ENCODE measurements at places on chromosomes 4 and X.

GRCh38 chr4:113064244-113064643 lies 14.8 kb downstream of the ANK2 start:
- DNase-seq: no peak

- no peak for DNase-seq
Measured at GRCh38 chr4:39495446-39496213, 31.6 kb downstream of the UGDH start.

DNA sequence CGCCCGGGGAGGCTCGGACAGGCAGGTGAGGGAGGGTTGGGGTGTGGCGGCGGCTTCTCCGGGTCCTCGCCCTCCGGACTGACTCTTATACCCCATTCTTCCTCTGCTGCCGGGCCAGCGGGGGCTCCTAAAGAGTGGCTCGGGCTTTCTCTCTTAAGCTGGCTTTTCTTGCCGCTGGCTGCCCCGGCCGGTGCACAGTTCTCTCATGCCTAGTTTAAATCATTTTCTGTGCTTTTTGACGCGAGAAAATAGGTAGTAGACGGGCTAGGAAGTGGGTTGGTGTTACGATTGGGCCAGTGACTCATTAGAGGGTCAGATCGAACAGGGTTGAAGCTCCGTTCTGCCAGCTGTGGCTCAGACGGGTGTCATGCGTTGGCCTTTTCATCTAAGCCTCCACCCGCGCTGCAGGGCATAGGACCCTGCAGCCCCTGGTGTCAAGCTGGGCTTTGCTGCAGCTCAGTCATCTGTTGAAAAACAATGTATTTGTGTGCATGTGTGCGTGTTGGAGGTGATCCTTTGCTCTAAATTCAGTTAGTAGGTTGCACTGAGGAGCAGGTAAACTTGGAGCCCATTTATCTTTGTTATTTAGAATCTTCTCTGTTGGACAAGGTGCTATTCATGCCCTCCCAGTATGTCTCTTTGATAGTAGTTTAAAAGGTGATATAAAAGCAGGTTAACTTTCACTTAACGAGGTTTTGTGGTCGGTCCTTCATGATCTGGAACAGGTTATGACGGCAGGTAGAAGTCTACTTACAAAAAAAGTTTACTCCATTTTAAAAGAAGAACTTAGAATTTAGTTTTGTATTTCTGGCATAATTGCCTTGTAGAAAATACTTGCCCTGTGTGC lies 802 bp downstream of the BMP2K start:
- peak; percentile 82 for DNase-seq

GRCh38 chrX:49656533-49656932 lies 39.3 kb downstream of the PAGE1 start:
- no peak for DNase-seq

Measured in hematopoietic multipotent progenitor cell treated with erythropoietin and hydrocortisone succinate and interleukin-3 and kit ligand, for 4 days (in vitro differentiated cells).